ENCODE measurements at places on chromosomes 2 and 18.

GRCh38 chr2:19648583-19648982 lies 253.2 kb downstream of the TTC32 start:
- no peak for DNase-seq

- no peak for DNase-seq
Measured at GRCh38 chr2:178928077-178928476, 120.9 kb upstream of the TTN start.

DNA sequence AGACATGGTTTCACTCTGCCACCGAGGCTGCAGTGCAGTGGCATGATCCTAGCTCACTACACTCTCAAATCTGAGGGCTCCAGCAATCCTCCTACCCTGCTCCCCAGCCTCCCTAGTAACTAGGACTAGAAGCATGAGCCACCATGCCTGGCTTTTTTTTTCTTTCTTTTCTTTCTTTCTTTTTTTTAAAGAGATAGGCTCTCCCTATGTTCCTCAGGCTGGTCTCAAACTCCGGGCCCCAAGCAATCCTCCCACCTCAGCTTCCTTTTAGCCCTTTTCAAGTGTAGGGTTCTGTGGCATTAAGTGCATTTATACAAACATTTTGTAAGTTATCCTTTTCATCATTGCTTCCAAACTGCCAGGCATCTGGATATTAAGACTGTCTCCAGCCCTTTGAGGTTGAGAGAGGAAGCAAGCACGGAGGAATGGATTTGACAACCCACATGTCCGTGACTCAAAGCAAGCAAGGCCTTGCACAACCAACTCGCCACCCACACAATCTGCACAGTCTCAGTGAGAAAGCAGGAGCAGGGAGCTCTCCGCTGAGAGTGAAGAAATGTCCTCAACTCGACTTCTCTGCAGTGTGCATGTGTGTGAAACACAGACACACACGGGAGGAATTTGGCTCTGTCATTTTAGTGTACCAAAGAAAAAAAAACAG lies 65.6 kb downstream of the ATP8B1 start:
- DNase-seq, result no peak

GRCh38 chr18:50092245-50092805 lies 102.6 kb downstream of the MYO5B start:
- DNase-seq, result no peak

DNA sequence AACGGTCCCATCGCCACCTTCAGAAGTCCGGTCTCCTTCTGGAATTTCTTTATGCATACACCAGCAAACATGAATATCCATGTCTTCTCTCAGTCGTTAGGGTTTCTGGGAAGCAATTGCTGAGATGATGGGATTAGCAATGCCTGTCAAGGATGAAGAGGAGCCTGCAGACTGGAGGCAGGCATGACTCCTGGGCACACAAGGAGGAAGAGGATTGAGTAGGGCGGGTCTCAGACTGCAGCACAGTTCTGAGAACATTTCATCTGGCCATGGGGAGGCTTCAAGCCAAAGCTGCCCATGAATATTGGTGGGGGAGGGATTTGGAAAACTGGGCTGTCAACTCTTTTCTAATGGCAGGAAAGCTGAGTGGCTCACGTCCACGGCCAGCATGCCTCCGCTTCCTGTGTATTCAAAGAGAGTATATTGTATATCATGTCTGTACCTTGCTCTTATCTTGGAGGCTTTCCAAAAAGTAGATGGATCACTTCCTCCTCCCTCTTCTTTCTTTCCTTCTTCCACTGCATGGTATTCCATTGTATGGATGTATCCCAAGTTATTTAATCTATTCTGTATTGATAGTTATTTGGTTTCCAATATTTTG lies 24.5 kb downstream of the MC2R start:
- DNase-seq, result no peak

DNA sequence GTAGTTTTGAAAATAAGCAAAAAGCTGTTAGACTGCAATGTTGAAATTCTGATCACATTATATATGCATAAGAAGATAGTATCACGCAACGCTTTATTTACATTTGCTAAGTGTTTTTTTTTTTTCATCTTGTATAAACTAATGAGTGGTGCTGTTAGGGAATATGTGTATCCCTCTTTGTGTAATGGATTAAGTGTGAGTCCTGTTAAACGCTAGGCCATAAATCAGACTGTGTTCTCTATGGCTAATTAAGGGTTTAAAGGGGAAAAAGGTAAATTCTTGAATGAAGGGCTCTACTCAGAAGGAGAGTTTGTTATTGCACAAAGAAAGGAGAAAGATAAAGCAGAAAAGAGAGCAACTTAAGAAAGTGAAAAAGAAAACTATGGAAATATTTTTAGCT lies 4.8 kb upstream of the ASXL3 start:
- no peak for DNase-seq

GRCh38 chr2:9594366-9595054 lies 36.3 kb downstream of the YWHAQ start:
- no peak for DNase-seq

- no peak for DNase-seq
Measured at GRCh38 chr2:42794271-42795046, 2.1 kb upstream of the HAAO start.

- no peak for DNase-seq
Measured at GRCh38 chr2:62265106-62265505, 69.2 kb downstream of the B3GNT2 start.

GRCh38 chr2:230933521-230934180 lies 8.6 kb upstream of the GPR55 start:
- DNase-seq, result no peak

DNA sequence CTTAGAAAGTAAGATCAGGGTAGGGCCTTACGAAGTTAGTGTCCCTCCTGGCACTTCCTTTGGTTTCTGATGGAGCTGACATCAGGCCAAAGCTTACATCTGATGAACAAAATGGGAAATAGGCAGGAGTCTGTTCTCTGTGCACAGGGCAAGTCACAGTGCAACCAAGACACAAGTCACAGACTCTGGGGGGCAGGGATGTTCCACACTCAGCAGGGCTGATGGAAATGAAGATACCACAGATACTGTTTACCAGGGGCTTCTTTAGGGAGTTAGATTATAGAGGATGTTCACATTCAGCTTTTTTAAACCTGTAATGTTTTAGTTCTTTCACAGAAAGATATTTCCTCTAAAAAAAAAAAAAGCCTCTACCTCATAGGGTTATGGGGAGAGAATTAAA lies 106.2 kb upstream of the EPC2 start:
- DNase-seq, result no peak

DNA sequence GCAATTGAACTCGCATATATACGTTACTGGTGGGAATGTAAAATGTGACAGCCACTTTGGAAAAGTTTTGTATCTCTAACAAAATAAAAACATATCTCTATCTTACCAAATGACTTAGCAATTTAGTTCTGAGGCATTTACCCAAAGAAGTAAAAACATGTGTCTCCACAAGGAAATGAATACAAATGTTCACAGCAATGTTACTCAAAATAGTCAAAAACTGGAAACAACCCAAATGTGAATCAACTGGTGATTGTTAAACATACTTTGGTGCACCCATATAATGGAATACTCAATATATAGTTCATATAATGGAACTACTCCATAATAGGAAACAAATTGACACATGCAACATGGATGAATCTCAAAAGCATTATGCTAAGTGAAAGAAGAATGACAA lies 70.4 kb upstream of the DNER start:
- no peak for DNase-seq

DNA sequence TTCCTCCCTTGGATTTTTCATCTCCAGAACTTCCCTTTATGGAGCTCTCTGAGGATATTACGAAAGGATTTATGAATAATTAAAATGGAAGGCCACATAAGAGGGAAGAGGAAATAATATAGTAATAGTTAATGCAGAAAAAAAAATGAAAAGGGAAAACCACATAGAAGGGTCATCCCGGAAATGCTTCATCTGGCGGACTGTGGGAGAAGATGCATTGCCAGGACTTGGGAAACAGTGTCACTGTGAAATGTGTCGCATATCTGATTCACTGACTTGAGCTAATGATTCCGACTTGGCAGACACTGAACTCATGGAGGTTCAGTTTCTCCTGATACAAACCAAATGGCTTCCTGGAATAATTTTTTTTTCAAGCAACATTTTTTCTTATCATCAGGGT lies 129.9 kb upstream of the RMP24 start:
- no peak for DNase-seq

- DNase-seq, result no peak
Measured at GRCh38 chr2:159982270-159982669, 80.1 kb downstream of the PLA2R1 start.

DNA sequence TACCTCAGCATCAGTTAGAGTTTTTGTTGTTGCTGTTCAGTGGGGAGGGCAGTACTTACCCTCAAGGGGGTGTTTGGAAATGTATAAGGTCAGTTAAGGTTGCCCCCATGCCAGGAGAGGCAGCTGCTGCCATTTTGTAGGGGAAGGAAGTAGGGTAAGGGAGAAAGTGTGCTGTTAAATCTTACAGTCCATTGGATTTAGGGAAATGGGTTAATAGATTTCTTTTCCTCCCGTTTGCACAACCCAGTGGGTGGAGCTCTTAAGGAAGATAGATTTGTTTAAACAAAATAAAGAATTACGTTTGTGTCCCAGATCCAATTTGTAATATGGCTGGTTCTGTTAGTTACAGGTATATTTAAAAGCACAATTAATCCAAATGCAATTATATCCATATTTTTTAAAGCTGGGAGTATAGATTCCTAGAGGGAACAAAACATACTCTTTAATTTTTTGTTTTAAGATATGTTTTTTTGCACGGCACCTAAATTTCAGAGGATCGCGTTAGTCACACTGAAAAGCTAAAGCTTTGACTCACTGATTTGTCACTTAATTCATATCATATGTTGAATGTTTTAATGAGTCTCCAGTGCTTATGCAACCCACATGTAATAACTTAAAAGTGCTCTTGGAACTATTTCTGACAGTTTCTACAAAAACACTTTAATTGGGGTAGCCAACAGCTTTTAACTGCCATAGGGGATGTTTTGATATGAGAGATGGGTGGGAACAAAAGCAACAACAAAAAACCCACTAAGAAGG lies 9.0 kb upstream of the CWC22 start:
- DNase-seq, result no peak

- no peak for DNase-seq
Measured at GRCh38 chr2:136075476-136075875, 42.5 kb downstream of the CXCR4 start.

DNA sequence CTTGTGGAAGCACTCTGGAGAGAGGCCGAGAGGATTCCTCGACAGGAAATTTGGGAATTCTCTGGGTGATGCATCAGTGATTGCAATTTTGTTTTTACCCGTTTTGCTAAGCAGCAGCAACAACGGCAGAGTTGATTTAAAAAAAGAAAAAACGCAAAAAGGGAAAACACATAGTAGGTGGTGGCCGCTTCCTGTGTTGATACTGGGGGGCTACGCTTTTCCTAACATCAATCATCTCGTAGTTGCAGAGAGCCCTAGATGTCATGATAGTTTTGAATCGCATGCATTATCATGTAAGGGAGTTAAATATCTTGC lies 271 bp upstream of the RBM43 start:
- peak; percentile 17 for DNase-seq

GRCh38 chr2:120005834-120006521 lies 6.9 kb upstream of the EPB41L5 start:
- no peak for DNase-seq

GRCh38 chr18:9401176-9401575 lies 66.6 kb downstream of the TWSG1 start:
- no peak for DNase-seq

GRCh38 chr18:26406324-26406723 lies 142.0 kb downstream of the KCTD1 start:
- no peak for DNase-seq

- no peak for DNase-seq
Measured at GRCh38 chr2:158120664-158121641, 19.3 kb downstream of the UPP2 start.

DNA sequence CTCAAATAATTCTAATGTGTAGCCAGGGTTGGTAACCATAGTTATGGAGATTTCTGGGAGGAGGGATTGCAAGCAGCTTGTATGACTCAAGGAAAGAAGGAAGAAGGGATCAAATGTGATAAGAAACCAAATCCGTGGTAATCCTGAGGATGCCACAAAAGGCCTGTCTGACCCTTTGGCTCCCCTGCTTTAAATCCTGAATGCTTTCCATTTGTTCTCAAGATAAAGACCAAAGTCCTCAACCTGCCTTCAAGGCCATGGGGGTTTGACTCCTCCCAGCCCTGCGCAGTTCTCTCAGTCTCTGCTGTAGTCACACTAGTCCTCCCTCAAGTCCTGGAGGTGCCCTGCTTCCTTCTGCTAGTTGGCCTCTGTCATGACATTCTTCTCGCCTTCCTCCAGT lies 74.0 kb downstream of the SUMO1 start:
- no peak for DNase-seq

- DNase-seq, result no peak
Measured at GRCh38 chr18:5982332-5982731, 87.0 kb upstream of the TMEM200C start.

GRCh38 chr2:47833516-47833968 lies 50.6 kb downstream of the MSH6 start:
- DNase-seq, result no peak

GRCh38 chr18:60047556-60047955 lies 147.8 kb downstream of the PMAIP1 start:
- DNase-seq, result no peak

DNA sequence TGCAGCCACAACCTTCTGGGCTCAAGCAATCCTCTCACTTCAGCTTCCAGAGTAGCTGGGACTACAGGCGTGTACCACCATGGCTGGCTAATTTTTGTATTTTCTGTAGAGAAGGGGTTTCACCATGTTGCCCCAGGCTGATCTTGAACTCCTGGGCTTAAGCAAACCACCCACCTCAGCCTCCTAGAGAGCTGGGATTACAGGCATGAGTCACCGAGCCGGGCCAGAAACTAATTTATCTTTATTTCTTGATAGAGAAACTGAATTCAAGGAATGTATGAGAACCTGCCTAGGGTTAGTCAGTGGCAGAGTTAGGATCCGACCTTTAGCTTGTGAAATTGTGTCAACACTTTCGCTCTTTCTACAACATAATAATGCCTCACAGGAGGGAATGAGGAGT lies 19.3 kb upstream of the ITGAV start:
- no peak for DNase-seq

DNA sequence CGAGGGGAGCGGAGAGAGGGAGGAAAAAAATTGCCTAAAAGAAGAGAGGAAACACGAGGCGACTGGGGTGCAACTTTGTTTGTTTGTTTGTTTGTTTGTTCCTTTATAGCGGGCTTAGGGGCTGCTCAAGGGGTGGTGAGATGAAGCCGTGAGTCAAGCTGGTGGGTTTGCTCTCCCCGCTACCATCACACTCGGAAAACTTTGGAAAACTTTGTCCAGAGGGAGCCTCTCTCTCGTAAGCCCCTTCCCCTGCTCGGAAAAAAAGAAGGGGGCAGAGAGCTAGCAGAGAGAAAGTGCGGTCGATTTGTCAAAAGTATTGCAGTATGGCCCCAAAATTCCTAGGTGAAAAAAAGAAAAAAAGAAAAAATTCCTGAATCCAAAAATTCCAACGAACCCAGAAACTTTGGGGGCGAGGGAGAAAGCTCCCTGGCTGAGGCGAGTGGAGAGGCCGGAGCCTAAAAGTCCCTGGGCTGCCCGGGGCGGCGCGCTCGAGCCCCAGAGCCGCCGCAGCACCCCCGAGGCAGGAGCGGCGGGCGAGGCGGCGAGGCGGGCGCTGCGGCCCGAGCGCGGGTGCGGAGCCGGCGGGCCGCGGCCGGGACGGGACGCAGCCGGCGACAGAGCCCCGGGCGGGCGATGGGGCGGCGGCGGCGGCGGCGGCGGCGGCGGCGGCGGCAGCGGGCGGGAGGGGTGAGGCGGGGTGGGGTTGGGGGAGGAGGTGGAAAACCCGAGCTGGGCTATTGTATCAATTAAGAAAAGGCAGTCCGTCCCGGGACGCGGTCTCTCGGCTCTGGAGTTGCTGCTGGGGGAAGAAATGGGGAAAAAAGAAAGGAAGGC lies 558 bp upstream of the CYP26B1 start:
- no peak for DNase-seq

Data from forelimb muscle (tissue), 1 donor.